Activated CD8-positive, alpha-beta T cell treated with anti-CD3 and anti-CD28 coated beads, Interleukin-2, amount 10 ng/mL, durations not matched to agents 7 days and 5 days (primary cell): ENCODE measurements at places on chromosomes 2 and 18. TPM values are rescaled to one million over a fixed set of nuclear protein-coding genes. Genes with fewer than 3 reads are reported as not detected.
A peak's percentile ranks its signal among the peaks of the same experiment; 100 is the strongest.

Gene COL6A3
- total RNA-seq = 0.03 TPM

Gene STPG4
- not detected for total RNA-seq

Gene ALPI
- not detected for total RNA-seq

Gene TMEM37
- not detected for total RNA-seq

Gene USP37
- total RNA-seq = 33.9 TPM

Gene SCN7A
- total RNA-seq = not detected

Gene SETBP1
- 8.4 TPM for total RNA-seq

DNA sequence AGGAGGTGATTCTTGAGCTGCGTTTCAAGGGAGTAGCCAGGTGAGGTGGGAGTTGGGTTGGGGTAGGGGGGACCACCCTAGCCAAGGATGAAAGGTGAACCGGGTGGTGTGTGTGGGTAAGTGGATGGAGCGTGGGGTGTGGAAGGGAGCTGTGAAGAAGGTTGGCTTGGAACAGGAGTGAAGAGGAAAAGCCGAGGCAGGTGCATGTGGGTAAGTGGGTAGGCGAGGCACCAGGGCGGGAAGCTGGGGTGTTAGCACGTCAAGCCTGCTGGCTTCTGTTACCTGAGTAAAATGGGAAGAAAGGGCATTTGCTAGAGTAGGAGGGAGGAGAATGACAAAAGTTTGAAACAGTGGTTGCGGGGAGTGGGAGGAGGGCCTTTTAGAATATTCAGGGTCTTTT, 31.6 kb downstream of the TANC1 start:
- peaks cover 3% of the 10 kb centered on the region for H3K27me3 ChIP-seq
- H3K4me3 ChIP-seq = no peak overlapping the region
- no peak for DNase-seq
- no peak overlapping the region for H3K27ac ChIP-seq
- H3K4me1 ChIP-seq = peaks cover 4% of the 10 kb centered on the region

DNA sequence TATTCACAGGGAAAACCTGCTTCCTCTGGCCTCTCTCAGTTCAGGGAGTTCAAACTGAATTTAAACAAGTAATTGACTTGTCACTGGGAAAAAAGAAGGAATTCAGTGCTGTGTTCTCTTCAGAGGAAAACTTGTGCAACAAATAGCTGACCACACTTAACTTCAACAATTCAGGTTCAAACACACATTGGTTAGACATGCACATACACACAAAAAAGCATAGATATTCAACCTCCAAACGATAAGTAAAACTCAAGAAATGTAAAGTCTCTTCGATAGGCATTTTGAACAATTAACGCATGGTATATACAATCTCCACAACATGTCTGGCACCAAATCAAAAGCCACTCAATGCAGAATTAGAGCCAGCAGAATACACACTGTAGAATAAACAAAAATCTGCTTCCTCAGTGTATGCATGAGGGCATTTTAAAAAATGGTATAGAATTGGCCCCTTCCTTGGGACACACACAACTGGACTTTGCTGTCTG, 269.0 kb downstream of the TCF4 start:
- no peak for DNase-seq
- H3K4me1 ChIP-seq = peaks cover 12% of the 10 kb centered on the region
- H3K27ac ChIP-seq = no peak overlapping the region
- H3K27me3 ChIP-seq = peaks cover 35% of the 10 kb centered on the region
- H3K36me3 ChIP-seq = no peaks in the 10 kb centered on the region

DNA sequence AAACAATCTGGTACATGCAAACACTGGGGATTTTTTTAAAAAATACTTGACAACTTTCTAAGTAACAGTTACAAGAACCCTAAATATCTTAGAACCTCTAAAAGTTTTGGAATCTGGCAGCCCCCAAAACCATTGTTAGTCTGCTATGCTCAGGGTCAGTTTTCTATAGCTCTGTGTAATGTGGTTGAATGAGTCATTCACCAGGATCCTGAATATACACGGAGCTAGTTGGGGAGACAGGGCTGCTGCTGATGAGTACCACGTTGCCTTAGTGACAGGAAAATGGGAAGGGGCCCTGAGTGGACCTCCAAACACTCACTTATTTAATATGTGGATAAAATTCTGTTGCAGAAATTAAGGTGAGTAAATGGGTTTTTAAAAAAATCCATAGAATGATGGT, 36.9 kb upstream of the TANC1 start:
- no peak overlapping the region for H3K27ac ChIP-seq
- H3K4me3 ChIP-seq = no peak overlapping the region

GRCh38 chr2:25034081-25034480, 7.8 kb upstream of the EFR3B start:
- H3K4me3 ChIP-seq = no peak overlapping the region
- peaks cover 12% of the 10 kb centered on the region for H3K27me3 ChIP-seq
- no peaks in the 10 kb centered on the region for H3K36me3 ChIP-seq
- H3K27ac ChIP-seq = no peak overlapping the region

- no peak overlapping the region for H3K27ac ChIP-seq
- no peaks in the 10 kb centered on the region for H3K36me3 ChIP-seq
- DNase-seq = no peak
- H3K27me3 ChIP-seq = no peaks in the 10 kb centered on the region
Observed at GRCh38 chr2:122867941-122868340, 1112.5 kb downstream of the TSN start.

DNA sequence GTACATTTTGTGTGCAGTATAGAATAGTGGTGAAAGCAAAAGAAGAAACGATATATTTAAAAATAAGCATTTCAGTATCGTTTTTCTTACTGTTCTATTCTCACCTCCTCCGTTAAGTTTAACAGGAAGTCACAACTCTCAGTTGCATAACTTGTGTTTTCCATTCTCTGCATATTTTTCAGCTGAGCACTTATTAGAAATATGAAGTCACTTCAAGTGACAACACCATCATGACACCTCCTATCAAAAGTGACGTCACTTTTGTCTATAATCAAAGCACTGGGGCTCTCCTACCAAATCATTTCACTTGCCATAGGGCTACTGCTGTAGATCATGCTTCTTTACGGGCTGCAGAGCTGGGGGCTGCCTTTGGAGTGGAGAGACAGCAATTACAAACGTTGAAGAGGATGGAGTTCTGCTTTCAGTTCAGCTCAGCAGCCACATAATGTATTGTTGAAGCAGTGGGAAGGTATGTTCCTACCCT, 36.3 kb downstream of the STAT4 start:
- peaks cover 76% of the 10 kb centered on the region for H3K4me1 ChIP-seq
- peak; percentile 48 for DNase-seq
- peak overlapping the region; percentile 92 for H3K27ac ChIP-seq
- peaks cover 81% of the 10 kb centered on the region for H3K36me3 ChIP-seq
- no peaks in the 10 kb centered on the region for H3K27me3 ChIP-seq

DNA sequence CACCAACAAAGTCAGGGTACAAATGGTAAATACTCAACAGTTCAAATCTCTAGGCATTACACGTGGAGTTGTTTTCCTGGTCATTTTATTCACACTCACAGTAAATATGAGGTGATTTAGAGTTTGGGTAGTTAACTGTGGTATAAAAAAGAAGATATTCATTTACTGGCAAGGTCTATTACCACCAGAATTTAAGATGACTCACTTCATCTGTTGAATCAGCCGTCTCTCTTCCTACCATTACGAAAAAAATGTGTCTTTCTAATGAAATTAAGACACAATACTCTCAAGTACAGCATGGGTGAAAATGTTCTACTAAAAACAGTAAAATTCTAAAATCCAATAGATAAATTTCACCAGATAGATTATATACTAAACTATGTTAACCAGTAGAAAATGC, 21.0 kb upstream of the GPR75 start:
- H3K4me1 ChIP-seq = no peaks in the 10 kb centered on the region
- no peak for DNase-seq
- H3K36me3 ChIP-seq = peaks cover 55% of the 10 kb centered on the region
- H3K27ac ChIP-seq = no peak overlapping the region
- no peaks in the 10 kb centered on the region for H3K27me3 ChIP-seq

- H3K4me1 ChIP-seq = no peaks in the 10 kb centered on the region
- H3K27ac ChIP-seq = no peak overlapping the region
Observed at GRCh38 chr18:11923450-11923849, 15.3 kb upstream of the MPPE1 start.

DNA sequence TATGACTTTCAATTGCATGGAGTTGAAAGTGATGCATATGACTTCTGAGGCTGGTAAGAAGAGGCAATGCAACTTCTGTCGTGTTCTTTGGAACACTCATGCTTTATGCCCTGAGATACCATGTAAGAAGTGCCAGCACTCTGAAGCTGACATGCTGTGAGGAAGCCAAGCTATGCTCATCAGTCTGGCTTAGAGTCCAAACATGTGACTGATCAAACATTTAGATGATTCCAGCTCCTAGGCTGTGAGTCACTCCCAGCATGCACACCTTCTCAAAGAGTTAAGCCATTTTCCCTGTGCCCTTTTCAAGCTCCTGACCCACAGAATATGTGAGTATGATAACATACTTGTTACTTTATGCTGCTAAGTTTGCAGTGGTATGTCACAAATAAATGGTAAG, 15.8 kb upstream of the VRK2 start:
- H3K4me1 ChIP-seq = no peaks in the 10 kb centered on the region
- peaks cover 2% of the 10 kb centered on the region for H3K36me3 ChIP-seq
- no peak overlapping the region for H3K4me3 ChIP-seq
- H3K27ac ChIP-seq = no peak overlapping the region
- DNase-seq = no peak

GRCh38 chr2:178282075-178282815, 87.9 kb downstream of the OSBPL6 start:
- DNase-seq = no peak
- H3K36me3 ChIP-seq = no peaks in the 10 kb centered on the region
- H3K4me1 ChIP-seq = peaks cover 5% of the 10 kb centered on the region
- H3K4me3 ChIP-seq = no peak overlapping the region
- peaks cover 15% of the 10 kb centered on the region for H3K27me3 ChIP-seq

- no peaks in the 10 kb centered on the region for H3K36me3 ChIP-seq
- no peaks in the 10 kb centered on the region for H3K27me3 ChIP-seq
- no peak for DNase-seq
Observed at GRCh38 chr18:27749194-27749593, 427.7 kb downstream of the CDH2 start.

DNA sequence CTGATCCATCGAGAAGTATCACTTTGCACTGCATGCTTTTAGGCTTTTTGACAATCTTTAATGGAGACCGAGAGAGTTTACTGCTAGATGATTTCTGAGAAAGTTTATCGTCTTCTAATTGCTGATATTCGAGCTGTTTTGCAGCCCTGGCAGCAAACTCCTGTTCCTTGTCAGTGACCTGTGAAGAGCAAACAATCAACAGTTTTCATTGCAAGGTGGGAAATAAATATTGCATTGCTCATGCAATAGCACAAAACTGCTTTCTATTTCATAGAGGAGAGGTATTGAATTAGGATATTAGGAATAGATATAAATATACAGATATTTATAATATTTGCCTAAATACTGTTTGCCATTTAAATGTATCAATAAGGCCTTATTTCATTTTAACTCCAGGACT, 65.5 kb downstream of the EPB41L3 start:
- H3K4me3 ChIP-seq = no peak overlapping the region
- no peak overlapping the region for H3K27ac ChIP-seq
- no peaks in the 10 kb centered on the region for H3K4me1 ChIP-seq
- no peak for DNase-seq
- H3K27me3 ChIP-seq = peaks cover 2% of the 10 kb centered on the region

- H3K36me3 ChIP-seq = peaks cover 38% of the 10 kb centered on the region
- no peak for DNase-seq
- H3K4me3 ChIP-seq = no peak overlapping the region
- peaks cover 20% of the 10 kb centered on the region for H3K4me1 ChIP-seq
Observed at GRCh38 chr2:61328707-61329251, 142.1 kb downstream of the USP34 start.

DNA sequence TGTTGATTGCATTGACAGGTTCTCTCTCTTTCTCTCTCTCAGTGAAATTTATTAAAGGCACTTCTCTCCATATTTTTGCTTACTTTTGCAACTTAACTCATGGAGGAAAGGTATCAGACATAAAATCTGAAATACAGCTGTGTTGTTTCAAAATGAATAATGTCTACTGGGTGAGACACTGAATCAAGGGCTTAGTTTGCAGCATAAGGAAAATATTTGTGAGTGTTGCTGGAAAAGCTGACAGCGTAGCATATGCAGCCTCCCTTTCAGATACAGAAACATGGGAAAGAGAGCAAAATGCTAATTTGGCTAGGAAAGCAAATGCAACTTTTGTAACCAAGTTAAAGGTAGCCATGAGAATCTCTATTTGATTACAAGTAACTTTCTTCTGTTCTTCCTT, 81.5 kb upstream of the COL3A1 start:
- no peak overlapping the region for H3K27ac ChIP-seq
- H3K4me1 ChIP-seq = no peaks in the 10 kb centered on the region
- no peaks in the 10 kb centered on the region for H3K27me3 ChIP-seq

GRCh38 chr2:148493822-148494563, 150.6 kb upstream of the EPC2 start:
- no peak overlapping the region for H3K4me3 ChIP-seq
- H3K27ac ChIP-seq = no peak overlapping the region
- H3K4me1 ChIP-seq = no peaks in the 10 kb centered on the region
- no peaks in the 10 kb centered on the region for H3K27me3 ChIP-seq
- no peak for DNase-seq
- H3K36me3 ChIP-seq = no peaks in the 10 kb centered on the region

GRCh38 chr2:232652505-232652851, 19.1 kb downstream of the EFHD1 start:
- H3K27me3 ChIP-seq = peaks cover 5% of the 10 kb centered on the region
- no peaks in the 10 kb centered on the region for H3K36me3 ChIP-seq
- DNase-seq = no peak
- no peak overlapping the region for H3K4me3 ChIP-seq
- no peak overlapping the region for H3K27ac ChIP-seq

DNA sequence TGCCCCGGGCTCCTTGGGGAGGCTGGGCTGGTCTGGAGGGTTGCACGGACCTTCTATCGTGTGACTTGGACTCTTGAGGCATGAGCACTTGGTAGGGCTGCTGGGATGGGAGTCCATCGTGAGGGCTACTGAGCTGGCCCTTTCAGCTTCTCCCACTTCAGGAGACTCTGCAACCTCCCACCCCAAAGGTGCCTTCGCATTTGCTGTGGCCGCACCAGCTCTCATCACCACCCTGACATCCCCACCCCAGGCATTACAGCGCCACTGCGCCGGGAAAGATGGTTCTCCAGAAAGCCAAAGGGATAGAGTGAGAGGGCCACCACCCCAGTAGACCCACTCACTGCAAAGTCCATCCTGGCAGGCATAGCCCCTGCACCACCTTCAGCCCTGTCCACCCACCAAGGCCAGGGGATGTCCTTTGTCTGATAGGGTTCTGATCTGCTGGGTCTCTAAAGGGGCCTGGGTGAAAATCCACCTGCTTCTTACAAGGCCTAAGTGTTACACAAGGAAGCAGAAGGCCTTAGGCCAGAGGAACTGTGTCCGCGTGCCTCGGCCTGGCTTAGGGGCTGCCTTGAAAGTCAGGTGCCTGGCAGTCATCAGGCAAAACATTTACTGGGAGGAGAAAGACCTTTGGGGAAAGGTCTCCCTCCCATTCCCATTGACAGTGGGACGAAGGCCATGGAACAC, 5.1 kb downstream of the EHD3 start:
- no peaks in the 10 kb centered on the region for H3K36me3 ChIP-seq
- no peak overlapping the region for H3K27ac ChIP-seq
- no peaks in the 10 kb centered on the region for H3K27me3 ChIP-seq
- DNase-seq = no peak

GRCh38 chr18:28108814-28109213, 68.1 kb downstream of the CDH2 start:
- H3K36me3 ChIP-seq = no peaks in the 10 kb centered on the region
- no peak overlapping the region for H3K4me3 ChIP-seq
- DNase-seq = no peak

- no peaks in the 10 kb centered on the region for H3K36me3 ChIP-seq
- H3K27me3 ChIP-seq = no peaks in the 10 kb centered on the region
- no peak overlapping the region for H3K27ac ChIP-seq
- H3K4me3 ChIP-seq = no peak overlapping the region
- H3K4me1 ChIP-seq = no peaks in the 10 kb centered on the region
Observed at GRCh38 chr2:94763318-94763717, 107.9 kb upstream of the TEKT4 start.
